ENCODE measurements at places on chromosomes 1 and 21. TPM values are rescaled to one million over a fixed set of nuclear protein-coding genes. Genes with fewer than 3 reads are reported as not detected.

- no peak for DNase-seq
Observed at GRCh38 chr21:44752671-44753235, 41.4 kb upstream of the TSPEAR start.

The AMY1A gene
- total RNA-seq, result not detected

The CELA2B gene
- not detected for total RNA-seq

DNA sequence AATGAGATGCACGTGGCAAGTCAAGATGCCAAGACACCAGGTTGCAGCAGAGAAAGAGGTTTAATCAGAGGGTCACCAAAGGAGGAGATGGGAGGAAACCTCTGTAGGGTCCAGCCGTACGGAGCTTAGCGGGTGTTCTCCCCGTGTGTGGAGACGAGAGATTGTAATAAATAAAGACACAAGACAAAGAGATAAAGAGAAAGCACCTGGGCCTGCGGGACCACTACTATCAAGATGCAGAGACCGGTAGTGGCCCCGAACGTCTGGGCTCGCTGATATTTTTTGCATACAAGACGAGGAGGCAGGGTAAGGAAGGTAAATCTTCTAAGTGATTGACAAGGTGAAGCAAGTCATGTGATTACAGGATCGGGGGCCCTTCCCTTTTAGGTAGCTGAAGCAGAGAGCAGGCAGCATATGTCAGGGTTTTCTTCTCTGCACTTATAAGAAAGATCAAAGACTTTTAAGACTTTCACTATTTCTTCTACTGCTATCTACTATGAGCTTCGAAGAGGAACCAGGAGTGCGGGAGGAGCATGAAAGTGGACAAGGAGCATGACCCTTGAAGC lies 41.2 kb upstream of the TDRD10 start:
- no peak for DNase-seq

DNA sequence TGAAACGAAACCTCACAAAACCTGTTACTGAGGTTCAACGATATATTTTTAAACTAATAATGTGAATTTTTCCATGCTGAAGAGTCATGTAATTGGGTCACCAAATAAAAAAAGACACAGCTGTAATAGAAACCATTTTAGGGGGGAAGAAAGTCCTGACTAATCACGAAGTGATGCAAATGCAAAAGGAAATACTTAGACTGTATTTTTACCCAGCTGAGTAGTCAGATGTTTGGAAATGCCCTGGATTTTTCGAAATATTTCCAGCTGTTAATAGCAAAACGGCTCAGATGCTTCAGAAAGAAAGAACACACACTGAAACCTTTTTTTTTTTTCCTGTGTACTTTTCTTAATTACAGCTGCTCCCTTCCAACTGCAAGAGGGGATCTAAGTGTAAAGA lies 210.3 kb downstream of the SETD4 start:
- DNase-seq, result no peak

The NOS1AP gene
- 6.8 TPM for total RNA-seq

- no peak for DNase-seq
Observed at GRCh38 chr1:201406831-201407406, 7.8 kb upstream of the LAD1 start.

GRCh38 chr1:90831910-90832309 lies 114.8 kb upstream of the BARHL2 start:
- no peak for DNase-seq

The UMODL1 gene
- total RNA-seq, result 0.11 TPM

The FBXO28 gene
- total RNA-seq, result 26.0 TPM

The CFH gene
- total RNA-seq, result 982 TPM

DNA sequence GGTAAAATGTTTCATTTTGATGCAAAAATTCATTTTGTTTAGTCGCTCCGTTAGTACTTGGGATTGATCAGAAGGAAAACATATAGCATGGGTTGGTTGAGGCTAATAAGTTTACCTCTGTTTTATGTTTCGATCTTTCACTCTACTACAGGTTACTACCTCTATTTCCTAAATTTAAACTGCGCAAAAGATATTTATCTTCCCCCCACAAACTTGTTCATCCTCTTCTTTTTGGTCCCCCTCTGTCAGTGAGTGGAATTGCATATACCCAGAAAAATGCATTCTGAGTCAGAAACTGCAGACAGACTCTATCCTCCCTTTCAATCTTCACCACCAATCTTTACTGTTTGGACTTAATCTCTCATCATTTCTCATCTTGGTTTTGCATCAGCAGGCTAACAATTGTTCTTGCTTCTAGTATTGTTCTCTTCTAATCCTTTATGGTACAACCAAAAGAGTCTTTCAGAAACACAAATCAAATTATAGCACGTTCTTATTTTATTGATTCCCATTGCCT lies 316.0 kb upstream of the ADGRL4 start:
- DNase-seq, result no peak

- no peak for DNase-seq
Observed at GRCh38 chr1:36136535-36136934, 11.5 kb upstream of the COL8A2 start.

GRCh38 chr1:236502579-236502971 lies 21.2 kb upstream of the LGALS8 start:
- DNase-seq, result no peak

The BRDT gene
- total RNA-seq, result 0.06 TPM

DNA sequence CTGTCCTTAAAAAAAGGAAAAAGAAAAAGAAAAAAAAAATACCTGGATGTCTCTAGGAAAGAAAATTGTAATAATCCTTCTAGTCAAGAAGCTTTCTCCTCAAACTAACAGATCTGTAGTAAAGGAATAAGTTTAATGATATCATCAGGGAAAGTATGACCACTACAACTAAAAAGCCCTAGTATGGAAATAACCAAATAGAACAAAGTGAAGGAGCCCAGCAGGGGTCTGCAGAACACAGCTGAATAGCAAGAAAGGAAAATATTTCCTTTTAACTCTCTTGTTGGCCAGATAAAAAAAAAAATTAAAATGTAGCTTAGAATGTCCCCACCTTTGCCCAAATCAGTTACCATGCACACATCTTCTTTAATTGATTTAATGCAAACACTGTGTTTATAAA lies 43.2 kb downstream of the PRRX1 start:
- no peak for DNase-seq

- no peak for DNase-seq
Observed at GRCh38 chr21:44292812-44293195, 7.0 kb upstream of the PFKL start.

DNA sequence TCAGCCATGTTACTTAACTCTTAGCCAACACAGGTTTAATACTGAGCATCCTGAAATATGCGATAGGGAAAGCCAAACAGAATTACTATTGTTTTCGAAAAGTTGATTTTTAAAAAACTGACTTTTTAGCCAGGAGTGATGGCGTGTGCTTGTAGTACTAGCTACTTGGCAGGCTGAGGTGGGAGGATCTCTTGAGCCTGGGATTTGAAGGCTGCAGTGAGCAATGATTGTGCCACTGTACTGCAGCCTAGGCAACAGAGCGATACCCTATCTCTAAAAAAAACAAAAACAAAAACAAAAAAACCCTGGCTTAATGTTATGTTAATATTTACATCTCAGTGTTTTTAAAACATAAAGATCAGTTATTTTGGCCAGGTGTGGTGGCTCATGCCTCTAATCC lies 16.7 kb downstream of the NMNAT1 start:
- no peak for DNase-seq

DNA sequence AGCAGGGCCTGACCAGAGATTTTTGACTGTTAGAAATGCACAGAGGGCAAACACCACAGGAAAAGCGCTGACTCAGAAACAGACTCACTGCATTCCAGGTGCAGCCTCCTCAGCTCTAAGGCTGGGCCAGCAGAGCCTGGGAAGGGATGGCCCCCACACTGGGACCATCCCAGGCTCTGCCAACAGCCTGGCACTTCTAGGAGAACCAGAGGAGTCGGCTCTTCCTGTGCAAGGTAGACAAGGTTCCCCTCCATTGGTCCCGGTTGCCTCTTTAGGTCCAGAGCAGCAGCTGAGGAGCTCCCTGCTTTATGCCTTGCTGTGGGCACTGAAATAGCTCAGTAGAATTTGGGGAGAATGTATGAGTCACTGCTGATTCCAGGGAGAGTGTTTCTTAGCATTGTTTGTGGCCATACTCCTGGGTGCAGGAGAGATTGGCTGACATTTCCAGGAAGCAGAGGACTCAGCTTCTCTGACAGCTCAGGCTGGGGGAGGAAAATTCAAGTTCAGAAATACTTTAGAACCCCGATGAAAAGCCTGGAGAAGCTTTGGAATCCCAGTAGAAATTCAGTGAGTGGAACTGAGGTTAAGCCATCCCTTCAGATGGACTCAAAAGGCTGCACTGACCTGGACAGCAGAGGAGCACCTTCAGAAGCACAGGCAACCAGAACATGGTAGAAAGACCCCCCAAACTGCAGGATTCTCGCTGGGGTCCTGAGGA lies 19.7 kb downstream of the PRAMEF1 start:
- no peak for DNase-seq

DNA sequence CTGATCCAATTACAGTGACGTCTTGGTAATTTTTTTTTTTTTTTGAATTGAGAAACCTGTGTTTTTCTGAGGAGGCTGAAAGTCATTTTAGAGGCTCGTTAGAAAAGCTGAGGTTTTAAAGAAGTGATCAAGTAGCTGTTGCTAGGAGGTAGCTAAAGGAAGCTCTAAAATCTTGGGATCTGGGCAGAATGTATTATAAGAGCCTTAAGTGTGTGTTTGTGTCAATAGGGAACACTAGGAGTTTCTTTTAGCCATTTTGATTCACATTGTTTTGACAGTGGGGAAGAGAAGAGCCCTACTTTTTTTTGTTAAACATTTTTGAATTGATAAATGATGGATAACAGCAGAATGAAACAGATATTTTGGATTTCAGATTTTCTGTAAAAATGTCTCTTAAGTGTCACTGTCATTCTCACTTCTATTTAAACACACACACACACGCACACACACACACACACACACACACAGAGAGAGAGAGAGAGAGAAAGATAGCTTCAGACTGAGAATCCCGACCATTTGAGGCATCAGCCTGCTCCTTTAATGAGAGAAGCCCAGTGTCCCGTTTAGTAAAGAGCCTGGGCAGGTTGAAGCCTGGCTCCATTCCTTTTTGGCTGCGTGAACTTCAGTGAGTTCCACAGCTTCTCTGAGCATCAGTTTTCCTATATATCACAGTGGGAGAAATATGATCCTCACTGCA lies 79.1 kb upstream of the GPR88 start:
- no peak for DNase-seq

- no peak for DNase-seq
Observed at GRCh38 chr1:51519865-51520699, 1.0 kb upstream of the EPS15 start.

DNA sequence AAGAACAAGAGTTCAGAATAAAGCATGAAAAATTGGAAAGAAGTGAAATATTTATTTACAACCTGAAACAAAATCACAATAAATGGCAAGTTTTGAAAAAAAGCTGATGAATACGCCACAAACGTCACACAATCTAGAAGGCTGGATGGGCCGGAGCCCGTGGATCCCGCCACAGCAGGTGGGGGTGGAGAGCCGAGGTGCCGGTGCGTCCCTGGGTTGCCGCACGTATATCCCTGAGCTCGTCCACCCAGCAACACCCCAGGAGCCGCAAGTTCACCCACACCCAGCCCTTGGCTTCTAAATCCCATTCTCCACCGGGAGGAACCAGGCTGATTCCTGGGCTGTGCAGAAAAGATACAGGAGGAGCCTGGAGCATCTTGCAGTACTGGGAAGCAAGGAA lies 25.6 kb upstream of the TTLL10 start:
- DNase-seq, result no peak

DNA sequence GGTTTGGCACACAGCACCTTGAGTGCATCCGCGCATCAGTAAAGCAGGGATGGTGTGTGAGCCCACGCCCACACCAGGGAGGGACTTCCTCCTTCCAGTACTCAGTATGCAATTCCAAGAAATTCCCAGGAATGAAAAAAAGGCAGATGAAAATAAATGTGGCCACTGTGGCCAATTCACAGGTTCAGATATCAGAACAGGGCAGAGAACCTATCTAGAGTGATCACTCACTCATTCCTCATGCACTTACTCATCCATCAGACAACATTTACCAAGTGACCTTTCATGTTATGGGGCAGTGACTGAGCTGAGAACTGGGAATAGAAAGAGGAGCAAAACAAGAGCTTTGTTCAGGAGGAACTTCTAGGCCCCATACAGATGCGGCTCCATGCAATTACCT lies 113.7 kb downstream of the ZSCAN20 start:
- no peak for DNase-seq

The PLEKHN1 gene
- not detected for total RNA-seq

The GBP5 gene
- total RNA-seq, result 0.33 TPM

GRCh38 chr1:31752258-31752657 lies 11.9 kb downstream of the ADGRB2 start:
- DNase-seq, result no peak

DNA sequence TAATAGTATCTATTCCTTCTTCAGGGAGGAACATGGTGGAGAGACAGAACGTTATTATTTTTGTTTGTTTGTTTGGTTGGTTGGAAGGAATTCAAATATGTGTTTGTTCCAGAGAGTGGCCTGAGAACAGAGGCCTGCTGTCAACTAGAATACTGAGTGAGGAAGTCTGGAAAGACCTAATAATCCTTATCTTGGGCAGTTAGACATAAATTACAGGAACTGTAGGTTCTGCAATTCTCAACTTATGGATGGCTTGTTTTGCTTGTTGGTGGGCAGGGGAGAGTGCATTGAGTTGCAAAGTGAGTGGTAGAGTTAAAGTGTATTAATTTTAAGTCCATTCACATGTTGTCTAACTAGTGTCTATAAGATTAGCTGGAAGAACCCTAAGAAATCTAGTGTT lies 197.6 kb downstream of the BACH1 start:
- DNase-seq, result no peak

DNA sequence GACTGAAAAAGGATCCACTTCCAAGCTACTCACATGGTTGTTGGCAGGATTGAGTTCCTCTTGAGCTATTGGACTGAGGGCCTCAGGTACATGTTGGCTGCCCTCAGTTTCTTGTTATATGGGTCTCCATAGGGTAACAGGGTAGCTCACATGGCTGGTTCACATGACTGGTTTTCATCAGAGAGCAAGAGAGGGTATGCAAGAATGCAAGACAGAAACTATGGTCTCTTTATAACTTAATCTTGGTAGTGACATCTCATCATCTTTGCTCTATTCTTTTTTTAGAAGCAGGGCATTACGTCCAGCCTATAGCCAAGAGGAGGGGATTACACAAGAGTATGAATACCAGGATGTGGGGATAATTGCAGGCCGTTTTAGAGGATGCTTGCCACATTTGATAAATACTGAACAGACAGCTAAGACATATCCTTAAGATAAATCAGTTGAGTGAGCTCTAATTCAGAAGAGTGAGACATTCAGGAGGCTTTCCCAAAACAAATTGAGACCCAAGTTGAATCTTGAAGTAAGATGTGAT lies 100.2 kb downstream of the HMCN1 start:
- DNase-seq, result no peak

DNA sequence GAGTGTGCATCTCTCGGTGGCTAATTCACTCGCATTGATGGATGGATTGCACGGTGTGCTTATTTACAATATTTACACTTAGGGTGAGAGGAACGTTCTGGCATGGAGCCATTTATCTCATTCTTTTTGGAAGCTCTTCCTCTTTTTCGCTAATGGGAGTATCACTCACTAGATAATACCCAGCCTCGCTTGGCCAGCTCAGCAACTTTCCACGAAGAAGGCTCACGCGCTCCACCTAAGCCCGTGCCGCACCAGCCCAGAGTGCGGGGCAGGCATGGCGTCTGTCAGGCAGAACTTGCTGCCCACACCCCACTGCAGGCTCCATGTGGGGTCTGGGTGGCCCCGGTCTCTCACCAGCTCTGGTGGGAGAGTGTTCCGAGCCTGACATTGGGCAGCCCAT lies 484.9 kb downstream of the NPHP4 start:
- DNase-seq, result no peak
